ENCODE measurements at places on chromosomes 2 and 18. TPM values are rescaled to one million over a fixed set of nuclear protein-coding genes. Genes with fewer than 3 reads are reported as not detected.

IL36G gene
- 13.4 TPM for total RNA-seq

ITPRIPL1 gene
- 0.86 TPM for total RNA-seq

FBXO48 gene
- total RNA-seq: 1.2 TPM

- no peak for DNase-seq
Measured at GRCh38 chr2:173589604-173590275, 235.1 kb downstream of the CDCA7 start.

Data from suprapubic skin (tissue), 4 donors.